COR-L47 (cell line): ENCODE measurements at places on chromosomes 1 and 21.

- no peak for DNase-seq
These were observed 1.4 kb upstream of the SKI start for GRCh38 chr1:2226525-2227345.

GRCh38 chr1:231311720-231312431, 25.8 kb downstream of the EXOC8 start:
- DNase-seq: no peak

GRCh38 chr1:110872745-110873720, at the start of gene CD53:
CD53 (plus strand) TSS chr1:110873148; CDS start chr1:110891409, 18,261 bp downstream.
- DNase-seq: no peak

DNA sequence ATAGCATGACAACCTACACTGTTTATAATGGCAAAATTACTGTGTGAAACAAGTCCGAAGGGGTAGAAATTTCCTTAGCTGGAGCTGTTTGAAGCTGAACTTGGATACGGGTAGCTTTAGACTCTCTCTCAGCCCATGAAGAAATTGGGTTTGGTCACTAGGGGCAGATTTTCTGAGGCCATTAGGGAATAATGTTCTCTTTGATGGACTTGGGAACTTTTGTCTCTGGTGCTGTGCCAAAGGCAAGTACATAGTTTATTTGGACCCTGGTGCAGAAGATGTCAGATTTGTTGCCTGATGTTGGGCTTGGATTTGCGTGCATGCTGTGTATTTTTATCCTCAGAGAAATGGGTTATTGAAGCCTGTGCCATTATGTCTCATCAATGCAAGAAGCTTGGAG, 109.6 kb downstream of the VPS13D start:
- no peak for DNase-seq

DNA sequence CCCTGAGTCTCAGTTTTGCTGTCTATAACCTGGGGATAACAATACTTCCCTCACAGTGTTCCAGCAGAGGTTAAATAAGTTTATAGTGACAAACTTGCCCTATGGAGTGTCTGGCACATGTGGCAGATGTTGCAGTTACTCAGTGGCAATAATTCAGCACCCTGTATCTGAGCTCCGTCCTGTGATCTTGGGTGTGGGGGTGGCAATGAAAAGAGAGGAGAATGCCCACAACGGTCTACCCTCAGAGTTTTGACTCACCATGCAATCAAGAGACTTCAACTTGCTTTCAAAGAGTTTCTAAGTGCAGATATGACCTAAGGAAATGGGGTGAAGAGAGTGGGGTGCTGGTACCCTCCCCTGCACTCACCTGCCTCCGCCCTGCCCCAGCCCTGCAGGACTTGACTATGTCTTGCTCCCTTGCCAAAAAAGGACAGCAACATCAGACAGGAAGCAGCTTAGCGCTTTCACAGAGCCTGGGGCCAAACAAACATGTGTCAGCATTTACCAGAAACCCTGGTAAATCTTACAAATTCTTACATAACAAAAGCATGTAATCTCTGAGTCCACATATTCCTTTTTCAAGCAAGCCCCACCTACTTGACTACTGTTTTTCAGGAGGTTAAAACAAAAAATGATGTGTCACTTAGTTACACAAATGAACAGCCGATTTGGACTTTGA, 185.1 kb upstream of the CAMK1G start:
- no peak for DNase-seq

DNA sequence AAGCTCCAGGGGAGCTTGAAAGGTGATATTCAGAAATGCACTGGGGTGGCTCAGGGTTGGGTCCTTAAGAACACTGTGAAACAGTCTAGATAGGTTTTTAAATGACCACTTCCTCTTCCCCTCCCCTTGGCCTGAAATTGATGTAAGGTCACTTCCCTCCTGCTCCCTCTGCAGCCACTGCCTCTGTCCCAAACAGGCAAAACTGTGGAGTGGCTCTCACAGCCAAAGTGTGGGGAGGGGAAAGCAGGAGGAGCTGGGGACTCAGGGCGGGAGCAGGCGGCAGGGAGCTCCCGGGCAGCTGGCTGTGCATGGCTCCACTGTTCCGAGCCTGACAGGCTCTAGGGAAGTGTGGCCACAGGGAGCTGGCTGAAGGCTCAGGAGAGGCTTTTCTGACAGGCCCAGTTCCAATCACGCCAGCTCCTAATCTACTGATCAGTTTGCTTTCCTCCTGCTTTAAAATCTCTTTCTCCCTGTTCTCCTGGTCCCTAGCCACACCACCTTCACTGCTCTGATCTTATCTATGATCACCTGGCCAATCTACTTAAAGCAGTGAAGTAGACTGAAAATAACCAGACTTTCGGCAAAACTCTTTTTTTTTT, 5.1 kb upstream of the CSRP1 start:
- no peak for DNase-seq

- DNase-seq: no peak
These were observed 801 bp downstream of the EPRS1 start for GRCh38 chr1:220045356-220046051.

DNA sequence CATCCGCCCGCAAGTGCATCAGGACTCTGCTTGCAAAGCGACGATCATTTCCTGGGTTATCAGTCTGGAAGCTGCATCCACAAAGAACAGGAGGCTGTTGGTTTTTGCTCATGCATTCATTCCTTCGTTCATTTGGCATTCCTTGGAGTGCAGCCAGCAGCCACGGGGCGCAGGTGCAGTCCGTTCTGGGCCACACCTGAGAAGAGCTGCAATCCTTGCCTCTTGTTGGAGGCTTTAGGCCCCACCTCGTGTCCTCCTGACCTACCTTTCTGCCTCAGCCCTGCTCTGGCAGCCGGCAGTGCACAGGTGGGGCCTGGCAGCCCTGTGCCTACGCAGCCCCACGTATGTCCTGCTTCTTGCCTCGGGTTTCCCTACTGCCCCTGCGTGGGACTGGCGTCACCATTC, 19.6 kb upstream of the C2CD2 start:
- no peak for DNase-seq

- no peak for DNase-seq
These were observed 24.9 kb downstream of the MAP3K7CL start for GRCh38 chr21:29155118-29155932.

GRCh38 chr1:81232420-81232819, 568.3 kb upstream of the ADGRL2 start:
- DNase-seq: no peak

- no peak for DNase-seq
These were observed 124.2 kb downstream of the LIPI start for GRCh38 chr21:14086553-14086952.

DNA sequence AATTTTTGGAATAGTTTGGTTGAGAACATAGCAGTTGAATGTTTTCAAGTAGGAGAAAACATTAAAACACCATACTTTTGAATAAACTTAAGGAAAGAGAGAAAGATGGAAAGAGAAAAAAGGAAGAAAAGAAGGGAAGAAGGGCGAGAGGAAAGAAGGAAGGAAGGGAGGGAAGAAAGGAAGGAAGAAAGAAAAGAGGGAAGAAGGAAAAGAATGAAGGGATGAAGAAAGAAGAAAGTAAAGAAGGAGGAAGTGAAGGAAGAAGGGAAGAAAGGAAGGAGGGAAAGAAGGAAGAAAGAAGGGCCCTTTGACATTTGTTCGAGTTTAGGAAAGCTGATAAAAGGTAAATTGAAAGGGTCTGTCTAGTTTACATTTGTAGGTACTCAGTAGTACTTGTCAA, 482.7 kb downstream of the SIPA1L2 start:
- DNase-seq: no peak

DNA sequence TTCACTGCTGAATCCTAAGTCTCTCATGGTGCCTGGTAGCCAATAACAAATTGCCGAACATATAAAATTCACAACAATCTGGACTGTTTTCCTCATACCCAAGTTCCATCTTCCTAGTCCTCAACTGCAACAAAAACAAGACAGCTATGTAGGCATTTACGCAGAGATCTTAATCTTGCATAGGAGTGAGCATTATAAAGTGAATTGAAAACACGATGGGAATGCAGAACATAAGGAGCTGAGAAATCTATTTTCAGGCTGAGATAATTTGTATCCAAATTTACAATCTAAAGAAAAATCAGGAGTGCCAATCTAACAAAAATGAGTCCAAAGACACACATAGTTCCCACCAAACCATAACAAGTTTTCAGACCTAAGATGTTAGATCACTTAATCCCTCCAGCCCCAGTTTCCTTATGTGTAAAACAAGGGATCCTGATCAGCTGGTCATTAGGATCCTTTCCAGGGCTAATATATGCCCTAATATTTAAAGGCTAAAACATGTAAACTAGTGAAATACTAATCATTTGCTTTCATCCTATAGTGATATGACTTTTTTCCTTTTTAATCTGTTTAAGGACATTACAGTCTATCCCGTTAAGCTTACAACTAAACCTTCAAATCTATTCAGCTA, 1.9 kb downstream of the SLC16A1 start:
- DNase-seq: no peak

GRCh38 chr1:151197863-151198253, 494 bp upstream of the PIP5K1A start:
- DNase-seq: no peak

- DNase-seq: no peak
These were observed 38.5 kb downstream of the MRPL37 start for GRCh38 chr1:54238353-54239034.

- no peak for DNase-seq
These were observed 38.6 kb downstream of the GADD45A start for GRCh38 chr1:67723620-67724019.

- DNase-seq: no peak
These were observed 435.9 kb downstream of the KIF26B start for GRCh38 chr1:245590726-245591125.

- no peak for DNase-seq
These were observed 14.0 kb upstream of the NCF2 start for GRCh38 chr1:183604038-183604808.

DNA sequence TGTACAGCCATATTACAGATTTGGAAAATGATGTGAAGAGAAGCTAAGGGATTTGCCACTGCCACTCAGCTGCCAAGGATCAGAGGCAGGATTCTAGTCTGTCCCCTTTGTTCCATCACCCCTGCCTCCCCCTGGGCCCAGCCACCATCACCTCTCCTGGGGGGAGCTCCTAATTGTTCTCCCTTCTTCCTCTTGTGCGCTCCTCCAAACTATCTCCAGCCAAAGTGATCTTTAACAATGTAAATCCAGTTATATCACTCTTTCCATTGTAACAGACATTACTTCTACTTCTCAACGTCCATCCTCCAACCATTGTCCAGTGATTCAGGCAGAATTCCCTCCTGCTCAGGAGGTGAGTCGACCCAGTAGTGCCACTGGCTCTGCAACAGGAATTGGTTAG, 164.1 kb downstream of the PLPP3 start:
- no peak for DNase-seq

GRCh38 chr1:2807678-2808385, 6.3 kb upstream of the TTC34 start:
- DNase-seq: no peak

DNA sequence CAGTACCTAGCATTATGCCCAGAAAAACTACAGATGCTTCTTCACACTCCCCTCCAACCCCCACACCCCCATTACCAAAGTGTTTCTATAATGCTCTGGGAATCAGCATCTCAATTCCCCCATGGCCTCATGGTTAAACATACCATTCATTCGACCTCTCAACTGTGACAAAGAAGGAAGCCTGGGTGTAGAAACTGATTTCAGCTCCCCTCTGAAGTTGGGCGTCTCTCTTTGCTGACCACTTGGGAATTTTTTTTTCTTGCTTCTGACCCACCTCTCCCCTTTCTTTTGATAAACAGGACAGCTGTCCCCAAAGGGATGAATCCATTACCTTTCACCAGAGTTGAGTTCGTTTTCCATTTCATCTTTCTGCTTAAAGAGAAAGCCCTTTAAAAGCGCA, 116.4 kb upstream of the HOOK1 start:
- no peak for DNase-seq

DNA sequence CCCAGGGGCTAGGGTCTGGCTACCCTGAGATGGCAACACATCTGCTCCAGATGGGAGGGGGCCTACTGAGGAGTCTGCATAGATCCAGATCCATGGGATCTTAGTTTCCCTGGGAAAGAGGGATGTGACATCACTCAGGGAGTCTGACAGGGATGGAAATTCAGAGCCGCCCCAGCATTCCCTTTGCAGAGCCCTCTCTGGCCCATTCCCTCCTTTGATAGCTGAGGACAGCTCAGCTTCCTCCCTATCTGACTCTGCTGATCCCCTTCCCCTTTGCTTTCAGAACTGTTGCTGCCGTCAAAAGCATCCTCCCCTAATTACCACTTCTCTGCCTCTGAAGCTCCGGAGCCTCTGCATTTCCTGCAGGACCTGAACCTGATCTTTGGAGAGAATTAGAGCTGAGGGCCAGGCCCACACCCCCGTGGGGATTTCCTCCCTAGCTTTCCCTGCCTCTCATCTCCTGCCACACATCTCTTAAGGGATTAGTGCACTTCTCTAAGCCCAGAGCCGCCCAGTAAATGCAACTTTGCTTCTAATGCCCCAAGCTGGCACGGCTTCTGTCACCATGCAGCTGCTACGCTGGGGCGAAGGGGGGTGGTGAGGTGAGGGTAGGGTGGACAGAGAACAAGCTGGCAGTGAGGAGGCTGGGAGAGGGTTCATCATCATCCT, 9.5 kb upstream of the ASCL5 start:
- DNase-seq: no peak

- DNase-seq: no peak
These were observed 2.4 kb downstream of the CCSAP start for GRCh38 chr1:229340496-229340895.

DNA sequence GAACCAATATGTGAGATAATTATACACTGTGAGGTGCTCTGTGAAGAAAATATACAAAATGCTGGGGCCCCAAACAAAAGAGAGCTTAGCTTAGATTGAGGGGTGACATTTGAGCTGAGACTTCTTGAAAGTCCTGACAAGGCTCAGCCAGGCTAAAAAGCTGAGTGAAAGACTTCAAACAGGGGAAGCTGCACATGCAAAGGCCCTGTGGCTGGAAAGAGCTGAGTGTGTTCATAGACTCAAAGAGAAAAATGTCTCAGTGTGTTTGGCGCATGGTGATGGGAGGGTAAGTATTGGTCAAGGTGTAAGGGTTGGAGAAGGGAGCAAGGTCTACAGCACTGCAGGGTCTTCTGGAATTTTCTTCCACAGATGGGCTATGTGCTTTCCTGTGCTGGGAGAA, 127.2 kb upstream of the KLHDC7A start:
- no peak for DNase-seq

DNA sequence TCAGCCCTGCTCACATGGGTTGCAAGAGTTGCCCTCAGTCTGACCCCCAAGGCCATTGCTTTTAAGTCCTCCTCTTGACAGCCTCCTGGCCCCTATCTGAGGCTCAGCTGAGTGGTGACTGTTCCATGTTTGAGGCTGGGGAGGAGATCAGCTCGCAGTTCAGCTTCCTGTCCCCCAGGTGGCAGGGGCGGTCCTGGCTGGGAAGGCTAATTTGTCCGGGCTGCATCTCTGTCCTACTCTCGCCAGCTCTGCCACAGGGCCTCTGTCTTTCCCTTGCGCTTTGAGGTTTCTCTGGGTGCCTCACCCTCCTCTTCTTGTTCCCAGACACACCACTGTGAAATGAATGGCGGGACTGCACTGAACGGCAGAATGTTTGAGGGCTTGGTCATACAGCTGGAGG, 157.3 kb downstream of the KCNJ6 start:
- peak; percentile 56 for DNase-seq

GRCh38 chr1:205523261-205523890, 18.9 kb downstream of the CDK18 start:
- no peak for DNase-seq

- DNase-seq: no peak
These were observed 2.3 kb downstream of the GPR137B start for GRCh38 chr1:236144446-236145150.

- no peak for DNase-seq
These were observed 72.8 kb downstream of the CNST start for GRCh38 chr1:246638941-246639655.

GRCh38 chr1:145706086-145706664, 993 bp downstream of the PDZK1 start:
- no peak for DNase-seq

- no peak for DNase-seq
These were observed 54.5 kb downstream of the CD34 start for GRCh38 chr1:207856276-207857023.
